Tongue (tissue), 3 donors: ENCODE measurements at places on chromosomes 5 and 9.

GRCh38 chr5:102931085-102931725 is 176.1 kb downstream of the PAM start:
- DNase-seq: peak; percentile 19

DNA sequence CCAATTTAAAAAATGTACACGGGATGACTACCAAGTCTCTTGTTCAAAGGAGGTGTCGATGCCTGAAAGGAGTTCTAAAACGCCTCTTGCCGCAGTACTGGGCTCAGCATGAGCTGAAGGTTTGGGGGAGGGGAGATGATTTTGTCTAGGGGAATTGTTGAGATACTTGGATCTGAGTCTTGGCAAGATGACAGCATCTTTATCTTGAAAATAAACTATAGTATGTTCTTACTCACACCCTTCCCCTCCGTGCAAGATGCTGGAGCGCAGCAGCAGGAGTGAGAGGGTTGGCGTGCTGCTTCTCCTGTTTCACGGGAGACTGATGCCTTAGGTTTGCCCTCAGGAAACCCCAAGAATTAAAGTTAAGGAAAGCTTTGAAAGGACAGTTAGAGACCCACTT is 47.3 kb downstream of the FAM78A start:
- DNase-seq: no peak

GRCh38 chr5:113771483-113771882 is 258.0 kb downstream of the YTHDC2 start:
- no peak for DNase-seq

DNA sequence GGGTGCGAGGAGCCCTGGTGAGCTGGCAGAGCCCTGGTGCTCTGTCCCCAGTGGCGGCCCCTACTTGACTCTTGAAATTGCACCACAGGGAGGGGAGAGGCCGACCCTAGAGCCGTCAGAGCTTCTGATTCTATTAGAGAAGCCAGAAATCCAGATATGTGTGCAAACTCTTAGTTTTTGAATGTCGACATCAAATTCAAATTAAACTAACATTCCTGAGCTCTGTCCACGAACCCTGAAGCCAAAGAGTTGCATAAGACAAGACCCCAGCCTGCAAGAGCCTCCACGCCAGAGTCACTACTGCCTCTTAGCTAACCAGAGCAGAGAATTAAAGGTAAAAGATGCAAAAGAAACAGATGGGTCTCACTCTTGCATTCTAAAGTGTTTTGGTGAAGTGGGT is 29.8 kb upstream of the MSX2 start:
- no peak for DNase-seq

DNA sequence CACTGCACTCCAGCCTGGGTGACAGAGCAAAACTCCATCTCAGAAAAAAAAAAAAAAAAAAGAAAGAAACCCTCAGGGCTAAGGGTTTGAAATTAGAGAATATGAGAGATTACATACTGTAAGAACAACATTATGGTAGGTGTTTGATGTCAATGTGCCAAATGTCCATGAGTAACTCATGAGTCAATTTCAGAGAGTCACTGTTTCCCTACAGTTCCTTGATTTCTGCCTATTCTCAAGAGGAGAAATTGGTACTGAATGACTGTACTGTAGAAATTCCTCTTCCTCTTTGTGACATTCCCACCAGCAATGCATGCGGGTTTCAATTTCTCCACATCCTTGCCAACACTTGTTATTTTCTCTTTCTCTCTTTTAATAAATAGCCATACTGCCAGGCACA is 35.2 kb downstream of the MARVELD2 start:
- DNase-seq: no peak

DNA sequence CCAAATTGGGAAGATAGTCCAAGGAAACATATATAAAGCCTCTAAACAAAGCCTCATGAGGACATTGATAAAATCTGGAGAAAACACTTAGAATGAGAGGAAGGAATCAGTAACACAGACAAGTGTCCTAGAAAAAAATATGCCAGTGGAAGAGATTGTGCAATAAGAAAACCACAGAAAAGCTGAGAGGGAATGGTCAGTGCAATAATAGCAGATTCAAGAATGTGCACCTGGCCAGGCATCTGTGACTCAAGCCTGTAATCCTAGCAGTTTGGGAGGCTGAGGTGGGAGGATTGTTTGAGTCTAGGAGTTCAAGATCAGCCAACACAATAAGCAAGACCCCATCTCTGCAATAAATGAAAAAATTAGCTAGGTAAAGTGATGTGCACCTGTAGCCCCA is 691.2 kb upstream of the CDH6 start:
- no peak for DNase-seq

GRCh38 chr9:112299514-112299913 is 33.9 kb downstream of the PTBP3 start:
- no peak for DNase-seq

DNA sequence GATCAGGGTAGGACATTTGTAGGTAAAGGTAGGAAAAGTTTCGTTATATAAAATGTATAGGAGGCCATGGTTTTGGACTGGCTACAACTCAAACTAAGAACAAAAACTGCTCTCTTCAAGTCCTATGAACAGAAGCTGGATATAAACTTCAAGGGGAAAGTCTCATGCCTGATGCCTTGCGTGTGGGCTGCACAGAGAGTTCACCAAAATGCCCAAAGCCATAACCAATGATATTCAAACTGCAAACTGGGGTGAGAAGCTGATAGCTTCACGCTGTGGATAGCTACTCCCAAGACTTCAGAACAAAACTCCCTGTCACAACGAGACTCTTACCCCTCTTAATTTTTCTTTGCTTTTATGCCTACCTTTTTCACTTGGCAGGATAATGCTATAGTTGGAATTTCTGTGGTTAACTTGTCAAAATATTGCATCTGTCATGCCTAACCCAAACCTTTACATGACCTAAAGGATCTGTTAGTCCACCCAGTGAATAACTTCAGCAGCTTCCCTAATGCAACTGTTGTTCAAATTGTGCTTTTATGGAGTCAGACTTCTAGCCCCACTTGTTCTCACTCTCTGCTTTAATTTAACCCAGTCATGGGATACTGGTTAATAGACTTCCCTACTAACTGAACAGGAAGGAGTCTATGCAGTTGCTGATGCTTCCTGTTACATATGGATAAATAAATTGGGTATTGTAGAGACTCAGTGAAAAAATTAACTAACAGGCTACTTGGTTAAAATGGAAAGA is 71.9 kb downstream of the SFXN1 start:
- DNase-seq: no peak

DNA sequence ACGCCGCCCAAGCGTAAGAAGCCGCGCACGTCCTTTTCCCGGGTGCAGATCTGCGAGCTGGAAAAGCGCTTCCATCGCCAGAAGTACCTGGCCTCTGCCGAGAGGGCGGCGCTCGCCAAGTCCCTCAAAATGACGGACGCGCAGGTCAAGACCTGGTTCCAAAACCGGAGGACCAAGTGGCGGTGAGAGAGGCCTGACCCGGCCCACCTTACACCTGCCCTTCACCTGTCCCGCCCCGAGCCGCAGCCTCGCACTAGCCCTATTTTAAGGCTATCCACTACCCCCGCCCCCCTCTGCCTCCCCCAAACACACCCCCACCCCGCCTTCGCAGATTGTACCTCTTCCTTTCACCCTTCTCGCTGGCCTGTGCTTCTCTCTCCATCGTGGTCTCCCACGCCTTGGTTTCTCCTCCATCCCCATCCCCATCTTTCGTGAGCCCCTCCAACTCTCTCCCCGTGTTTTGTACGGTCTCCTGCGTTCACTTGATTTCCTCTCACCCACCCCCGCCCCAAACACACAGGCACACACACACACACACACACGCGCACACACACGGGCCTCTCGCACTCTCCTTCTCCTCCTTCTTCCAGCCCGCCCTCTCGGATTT is 1.3 kb downstream of the TLX3 start:
- DNase-seq: no peak

GRCh38 chr5:147913786-147914185 is 7.4 kb upstream of the C5orf46 start:
- no peak for DNase-seq

GRCh38 chr5:78065663-78066062 is 228.8 kb downstream of the AP3B1 start:
- no peak for DNase-seq

DNA sequence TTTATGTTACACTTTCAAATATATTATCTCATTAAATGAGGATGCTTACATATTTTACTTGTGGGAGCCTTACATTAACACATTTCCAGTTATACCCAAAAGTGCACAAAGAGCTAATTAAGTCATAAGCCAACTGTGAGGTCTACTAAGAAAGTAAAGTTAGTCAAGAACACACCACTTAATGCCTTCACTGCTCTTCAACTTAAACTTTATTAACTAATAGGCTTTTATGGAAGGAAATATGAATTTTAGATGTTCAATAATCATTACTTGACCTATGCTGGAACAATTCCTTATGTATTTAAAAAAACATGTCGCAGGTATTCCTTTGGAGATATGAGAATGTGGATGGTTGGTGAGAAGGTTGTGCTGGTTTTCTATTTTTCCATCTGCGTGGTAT is 3.4 kb downstream of the ST8SIA4 start:
- no peak for DNase-seq

DNA sequence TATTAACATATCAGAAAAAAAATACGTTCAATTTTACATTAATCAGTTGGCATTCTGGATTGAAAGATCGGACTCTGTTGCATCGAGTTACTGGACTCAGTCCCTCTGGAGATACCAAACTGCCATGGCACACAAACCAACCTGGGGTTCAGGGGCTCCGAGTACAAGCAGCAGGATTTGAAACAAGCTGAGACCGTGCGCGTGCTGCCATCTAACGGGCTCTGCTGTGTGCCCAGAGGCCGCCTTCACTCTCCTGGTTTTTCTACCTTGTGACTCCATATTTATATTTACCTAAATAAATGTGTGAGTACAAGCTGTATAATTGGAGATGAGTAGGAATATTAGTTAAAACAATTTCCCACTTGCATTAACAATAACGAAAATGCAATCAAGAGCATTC is 48.2 kb downstream of the ANXA1 start:
- no peak for DNase-seq

- no peak for DNase-seq
These were observed 10.7 kb upstream of the SPARC start for GRCh38 chr5:151697452-151697851.

GRCh38 chr5:156479849-156480248 is 152.9 kb downstream of the SGCD start:
- peak; percentile 93 for DNase-seq

GRCh38 chr5:58946230-58946629 is 363.4 kb downstream of the RAB3C start:
- DNase-seq: no peak

DNA sequence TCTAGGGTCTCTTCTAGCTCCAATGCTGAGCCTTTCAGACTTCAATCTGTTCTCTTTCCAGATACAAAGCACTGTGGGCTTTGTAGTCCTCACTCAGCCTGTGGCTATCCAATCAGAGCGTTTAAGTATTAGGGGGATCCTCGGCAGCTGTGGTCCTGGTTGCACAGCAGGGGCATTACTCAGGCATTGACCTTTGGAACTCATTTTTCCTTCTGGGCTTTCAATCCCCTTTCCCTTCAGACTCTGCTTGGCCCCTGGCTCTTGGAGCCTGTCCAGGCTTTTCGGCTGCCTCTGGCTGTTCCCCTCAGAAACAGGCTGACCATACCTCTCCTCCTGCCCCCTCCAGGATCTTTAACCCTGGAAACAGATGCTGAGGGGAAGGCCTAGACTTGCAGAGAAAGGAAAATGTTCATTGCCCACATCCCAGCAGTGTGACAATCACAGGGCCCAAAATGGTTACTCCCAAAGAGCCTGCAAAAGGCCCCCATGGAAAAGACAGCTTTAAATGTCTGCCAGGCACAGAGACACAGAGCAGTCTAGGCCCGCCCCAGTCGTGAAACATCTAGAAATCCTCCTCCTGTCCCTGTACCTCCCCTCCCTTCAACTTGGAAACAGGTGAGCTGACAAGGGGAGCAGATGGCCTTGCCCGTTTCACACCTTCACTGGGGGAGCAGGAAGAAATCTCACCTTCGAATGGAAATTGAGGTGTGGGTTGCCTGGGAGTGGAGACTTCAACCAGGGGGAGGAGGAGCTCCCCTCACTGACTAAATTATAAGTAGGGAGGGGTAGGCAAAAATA is 13.7 kb downstream of the C1QTNF2 start:
- peak; percentile 71 for DNase-seq

DNA sequence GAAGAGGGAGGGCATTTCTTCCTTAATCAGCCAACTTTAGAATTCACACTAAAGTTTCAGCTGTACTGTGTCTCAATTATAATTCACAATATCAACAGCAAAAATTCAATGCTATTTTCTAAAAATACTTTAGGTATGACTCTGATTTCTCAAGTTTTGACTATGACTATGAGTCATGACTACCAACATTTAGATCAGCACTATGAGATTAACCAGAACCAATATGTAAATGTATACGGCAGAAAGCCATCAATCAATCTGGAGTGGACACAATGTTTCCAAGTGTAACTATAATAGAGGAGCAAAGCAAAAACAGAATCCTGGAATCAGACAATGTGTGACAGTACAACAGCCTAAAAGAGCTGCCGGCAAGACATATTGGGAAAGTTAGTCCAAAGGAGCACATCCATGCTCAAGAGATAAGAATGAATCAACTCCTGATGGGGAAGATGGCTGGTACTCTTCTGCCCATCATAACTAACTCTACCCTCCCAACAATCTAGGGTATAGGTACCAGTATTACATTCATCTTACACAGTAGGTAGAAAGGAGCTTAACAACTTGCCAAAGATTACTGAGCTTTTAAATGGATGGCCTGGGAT is 294.4 kb downstream of the SEMA5A start:
- DNase-seq: no peak

DNA sequence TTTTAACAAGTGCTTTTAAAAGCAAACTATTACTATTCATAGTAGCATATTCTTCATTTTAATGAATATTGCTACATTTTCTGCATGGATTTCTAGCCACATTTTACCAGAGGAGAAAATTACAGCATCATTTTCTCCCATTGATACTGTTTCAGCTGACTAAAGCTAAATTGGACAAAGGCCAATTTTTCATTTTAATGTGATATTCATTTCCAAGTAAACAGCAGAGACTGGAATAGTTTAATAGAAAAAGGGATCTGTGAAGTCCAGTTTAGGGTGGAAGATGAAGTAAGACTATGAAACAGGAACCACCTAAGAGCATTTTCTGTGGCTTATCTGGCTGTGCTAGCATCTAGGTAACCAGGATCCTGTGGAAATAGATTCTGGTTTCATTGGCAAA is 128.1 kb downstream of the GIN1 start:
- no peak for DNase-seq

DNA sequence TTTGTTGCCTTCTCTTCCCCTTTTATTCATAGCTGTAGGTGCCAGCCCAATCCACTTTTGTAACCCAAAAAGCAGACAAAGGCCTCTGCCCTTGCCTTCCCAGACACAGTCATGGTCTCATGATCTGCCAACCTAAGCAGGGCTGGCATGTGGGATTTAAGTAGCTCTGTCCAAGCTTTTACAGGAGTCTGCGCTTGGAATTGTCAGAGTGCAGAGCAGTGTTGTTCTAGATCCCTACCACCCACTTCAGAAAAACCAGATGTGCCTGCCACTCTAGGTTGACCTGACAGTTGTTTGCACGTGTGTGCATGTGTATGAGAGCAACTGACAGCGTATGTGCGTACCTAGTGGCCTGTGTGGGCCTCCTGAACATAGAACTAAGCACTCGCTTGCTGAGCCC is 87.8 kb upstream of the SPRY4 start:
- DNase-seq: no peak

- no peak for DNase-seq
These were observed 59.9 kb downstream of the SLC1A3 start for GRCh38 chr5:36666274-36666673.
